Activated T-cell treated with anti-CD3 and anti-CD28 coated beads, Interleukin-2, amount 50 U/mL, for 24 hours (primary cell): ENCODE measurements at places on chromosomes 5 and 9.

GRCh38 chr9:30732060-30732459 is 1652.4 kb upstream of the ACO1 start:
- DNase-seq = no peak

- DNase-seq = no peak
These were observed 18.9 kb downstream of the SLCO4C1 start for GRCh38 chr5:102277144-102277543.

DNA sequence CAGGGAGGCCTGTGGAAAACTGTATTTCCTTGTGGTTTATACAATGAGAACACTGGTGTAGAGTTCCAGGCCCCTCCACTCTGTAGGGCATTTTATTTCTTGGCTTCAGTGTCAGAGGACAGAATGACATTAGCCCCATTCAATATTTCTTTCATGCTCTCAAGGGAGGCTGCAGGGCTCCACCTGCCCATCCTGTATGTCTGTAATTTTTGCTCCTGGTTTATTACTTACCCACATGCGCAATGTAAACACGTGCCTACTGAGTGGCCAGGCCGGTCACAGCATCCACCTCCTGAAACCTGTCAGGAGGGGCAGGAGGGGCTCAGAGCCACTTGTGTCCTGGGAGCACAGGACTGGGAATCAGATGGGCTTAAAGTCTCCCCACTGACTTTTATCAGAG is 82.4 kb downstream of the GADD45G start:
- no peak for DNase-seq

- DNase-seq = no peak
These were observed 69.0 kb upstream of the OR13F1 start for GRCh38 chr9:104435059-104435458.

DNA sequence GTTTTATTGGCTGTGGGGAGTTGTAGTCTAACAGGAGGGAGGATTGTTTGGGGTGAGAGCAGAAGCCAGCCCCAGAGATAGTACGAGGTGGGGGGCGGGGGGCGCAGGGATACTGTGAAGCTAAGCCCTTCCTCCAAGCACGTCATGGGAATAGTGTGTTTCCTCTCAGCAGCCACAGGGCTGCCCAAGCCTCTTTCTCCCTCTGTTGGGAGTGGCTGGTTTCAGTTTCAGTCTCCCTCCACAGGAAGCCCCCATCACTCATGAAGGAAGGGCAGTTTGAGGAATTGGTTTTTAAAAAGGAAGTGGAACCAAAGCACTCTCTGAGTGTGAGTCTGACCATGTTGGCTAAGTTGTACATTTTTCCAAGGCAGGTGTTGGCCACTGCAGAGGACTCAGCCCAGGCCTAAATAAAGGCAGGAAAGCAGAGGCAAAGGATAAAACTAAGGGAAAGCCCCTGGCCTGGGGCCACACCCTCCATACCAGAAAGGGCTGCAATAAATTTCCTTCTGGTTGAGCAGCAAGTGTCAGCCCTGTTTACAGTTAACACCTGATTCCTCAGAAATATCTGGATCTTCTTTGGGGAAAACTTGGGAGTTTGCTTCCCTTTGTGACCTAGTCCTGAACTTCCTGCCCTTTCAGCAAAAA is 3.2 kb downstream of the RAB24 start:
- no peak for DNase-seq

GRCh38 chr9:124890179-124890578 is 28.2 kb downstream of the ARPC5L start:
- DNase-seq = no peak

- DNase-seq = no peak
These were observed 26.3 kb downstream of the UBQLN1 start for GRCh38 chr9:83681490-83681889.

GRCh38 chr5:126430631-126431030 is 7.4 kb downstream of the GRAMD2B start:
- no peak for DNase-seq

DNA sequence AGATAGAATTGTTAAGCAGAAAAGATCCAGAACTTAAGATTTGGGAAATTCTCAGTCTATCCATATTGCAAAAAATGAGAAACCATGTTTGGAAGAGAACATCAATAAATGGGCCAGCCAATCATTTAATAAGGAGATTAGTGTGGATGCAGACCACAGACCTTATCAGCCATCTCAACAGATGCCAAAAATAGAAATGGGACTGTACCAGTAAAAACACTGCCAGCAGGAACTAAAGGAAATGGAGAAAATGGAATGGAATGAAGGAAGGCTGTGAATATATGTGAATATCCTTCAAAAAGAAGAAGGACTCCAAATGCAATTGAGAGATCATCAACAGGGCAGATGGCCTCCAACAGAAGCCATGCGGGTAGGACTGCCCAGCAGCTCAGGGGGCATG is 52.7 kb upstream of the ZNF618 start:
- DNase-seq = no peak

- DNase-seq = no peak
These were observed 70.8 kb upstream of the ENTREP1 start for GRCh38 chr9:69254223-69254622.
